ENCODE measurements at places on chromosomes 16 and 17.

DNA sequence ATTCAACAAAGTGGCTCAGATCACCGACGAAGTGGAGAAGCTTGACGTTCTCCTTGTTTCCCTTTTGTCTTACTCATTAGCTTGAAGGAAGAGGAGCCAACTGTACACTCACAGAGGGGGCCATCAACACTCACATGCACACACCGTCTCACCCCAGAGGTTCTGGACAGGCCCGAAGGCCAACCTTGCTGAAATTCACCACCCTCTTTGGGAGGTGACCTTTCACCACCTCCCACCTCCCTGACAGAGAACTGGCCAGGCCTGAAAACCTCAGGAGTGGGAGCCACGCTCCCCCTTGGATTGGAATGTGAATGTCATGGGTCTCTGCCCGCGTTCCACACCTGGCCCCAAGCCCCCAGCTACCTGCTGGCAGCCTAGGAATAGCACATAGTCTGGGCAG is 2.0 kb downstream of the DCXR start:
- DNase-seq: no peak

- DNase-seq: no peak
Observed at GRCh38 chr16:841455-842060, 41.0 kb upstream of the GNG13 start.

- DNase-seq: no peak
Observed at GRCh38 chr16:23062524-23062923, 86.7 kb downstream of the USP31 start.

- no peak for DNase-seq
Observed at GRCh38 chr17:44768505-44769142, 9.8 kb downstream of the ADAM11 start.

- DNase-seq: no peak
Observed at GRCh38 chr16:81457326-81458133, 12.9 kb downstream of the CMIP start.

DNA sequence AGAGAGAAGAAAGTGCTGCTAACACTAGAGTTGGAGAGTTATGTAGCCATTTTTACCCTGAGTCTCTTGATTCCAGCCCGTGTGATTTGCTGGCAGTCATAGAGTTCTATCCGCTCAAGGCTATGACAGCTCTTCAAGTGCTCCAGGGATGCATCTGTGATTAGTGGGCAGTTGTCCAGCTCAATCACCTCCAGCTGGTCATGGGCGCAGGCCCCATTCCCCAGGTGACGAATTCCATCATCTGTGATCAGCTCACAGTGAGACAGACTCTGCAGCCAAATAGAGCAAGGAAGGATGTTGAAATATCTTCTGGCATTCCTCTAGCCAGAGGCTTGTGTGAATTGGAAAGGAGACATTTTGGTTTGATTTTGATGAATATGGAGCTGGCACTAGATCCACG is 38.4 kb upstream of the STAC2 start:
- DNase-seq: no peak

DNA sequence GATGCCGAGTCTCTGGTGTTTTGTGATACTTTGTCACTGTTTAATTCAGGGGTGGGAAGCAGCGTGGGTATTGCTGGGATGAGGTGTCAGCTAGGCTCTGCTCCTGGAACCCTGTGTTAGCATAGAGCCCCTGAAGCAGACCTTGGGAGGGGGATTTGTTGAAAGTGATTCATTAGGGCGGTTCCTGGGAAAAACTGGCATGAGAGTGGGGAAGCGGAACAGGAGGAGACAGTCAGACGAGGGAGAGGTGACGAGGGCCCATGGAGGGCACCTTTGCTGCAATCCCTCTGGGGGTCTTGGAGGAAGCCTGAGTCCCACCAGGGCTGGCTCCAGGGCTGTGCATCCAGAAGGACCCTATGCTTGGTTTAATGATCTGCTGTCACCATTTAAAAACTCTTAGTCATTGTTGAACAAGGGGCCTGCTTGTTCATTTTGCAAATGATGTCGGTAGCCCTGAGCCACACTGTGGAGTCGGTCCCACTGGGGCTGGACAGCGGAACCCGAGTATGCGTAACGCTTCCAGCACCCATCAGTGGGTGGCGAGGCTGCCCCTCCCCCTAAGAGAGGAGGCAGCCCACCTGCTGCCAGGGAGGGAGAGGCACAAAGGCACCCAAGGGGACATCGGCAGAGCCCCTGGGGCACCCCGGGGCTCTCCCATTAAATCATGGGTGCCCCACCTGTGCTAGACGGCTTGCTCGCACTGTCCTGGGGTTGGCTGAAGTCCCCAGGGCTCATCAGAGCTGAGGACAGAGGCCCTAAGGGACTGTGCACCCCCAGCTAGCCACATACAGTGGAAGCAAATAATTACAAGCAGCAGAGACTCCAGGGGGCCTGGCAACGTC is 35.4 kb downstream of the WFDC1 start:
- DNase-seq: no peak

- no peak for DNase-seq
Observed at GRCh38 chr17:47414612-47415011, 90.9 kb downstream of the EFCAB13 start.

DNA sequence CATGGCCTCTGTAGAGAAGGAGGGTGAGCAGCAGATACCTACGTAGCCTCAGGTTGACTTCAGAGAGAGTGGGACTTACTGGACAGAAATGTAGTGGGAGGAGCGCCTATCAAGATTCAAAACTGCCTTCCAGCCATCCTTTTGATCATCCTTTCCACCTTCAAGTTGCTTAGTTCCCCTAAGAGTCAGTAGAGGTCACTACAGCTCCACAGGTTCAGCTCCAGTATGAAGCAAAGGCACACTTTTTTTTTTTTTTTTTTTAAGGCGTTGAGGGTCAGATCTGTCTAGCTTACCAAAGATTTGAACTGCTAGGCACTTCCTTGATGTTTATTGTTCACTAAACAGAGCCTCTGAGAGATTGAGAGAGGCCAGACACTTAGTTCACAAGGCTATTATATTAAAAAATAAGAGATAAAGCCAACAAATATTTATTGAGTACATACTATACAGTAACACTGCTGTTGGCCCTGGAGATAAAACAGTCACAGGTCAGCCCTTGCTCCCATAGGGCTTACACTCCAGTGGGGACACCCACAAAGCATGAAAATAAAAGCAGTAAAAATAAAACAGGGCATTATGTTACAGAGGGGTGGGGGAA is 3.1 kb downstream of the RNF227 start:
- no peak for DNase-seq

DNA sequence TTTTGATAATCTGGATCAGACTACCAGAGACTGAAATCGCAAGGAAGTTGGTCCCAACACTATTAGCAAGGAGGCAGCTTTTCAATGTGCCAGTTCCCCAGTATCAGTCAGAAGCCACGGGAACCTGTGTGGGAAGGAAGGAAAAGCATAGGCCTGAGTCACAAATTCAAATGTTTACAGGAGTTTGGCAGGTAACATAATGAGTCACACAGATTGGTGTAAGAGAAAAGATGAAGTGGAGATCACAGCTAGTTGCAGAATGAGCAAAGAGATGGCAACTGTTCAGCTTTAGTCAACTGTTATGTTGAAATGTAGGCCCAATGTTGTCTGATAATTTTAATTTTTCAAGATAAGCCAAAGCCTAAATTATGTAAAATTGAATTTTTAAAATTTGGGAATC is 28.1 kb upstream of the ITGA2B start:
- no peak for DNase-seq

DNA sequence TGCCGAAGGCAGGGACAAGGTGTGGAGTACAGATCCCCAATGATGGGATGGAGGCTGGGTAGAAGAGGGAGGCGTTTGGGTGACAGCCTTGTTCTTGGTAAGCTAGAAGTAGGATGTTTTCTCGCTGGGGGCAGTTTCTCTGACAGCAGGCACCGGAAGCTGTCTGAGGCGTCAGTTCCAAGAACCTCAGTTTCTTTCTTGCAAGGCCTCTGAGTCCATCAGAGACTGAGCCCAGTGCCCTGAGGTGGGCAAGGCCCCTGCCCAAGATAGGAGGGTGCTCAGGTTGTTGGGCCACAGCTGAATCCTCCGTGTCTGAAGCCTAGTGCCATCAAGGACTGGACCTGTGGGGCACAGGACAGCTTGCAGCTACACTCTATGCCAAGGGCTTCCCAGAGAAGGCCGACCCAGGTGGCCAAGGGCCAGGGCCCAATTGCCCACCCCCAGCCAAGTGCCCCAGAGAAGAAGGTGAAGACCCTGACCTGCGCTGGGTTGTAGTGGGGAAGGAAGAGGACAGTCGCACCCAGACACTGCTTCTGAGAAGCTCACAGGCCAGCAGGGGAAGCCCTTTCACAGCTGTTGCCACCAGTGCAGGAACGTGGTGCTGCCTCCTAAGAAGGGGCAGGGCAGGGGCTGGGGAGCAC is 13.1 kb downstream of the CYB5D2 start:
- DNase-seq: no peak

GRCh38 chr17:18004884-18005305 is 32.2 kb downstream of the DRC3 start:
- no peak for DNase-seq

GRCh38 chr17:65559804-65560627 is 1.4 kb downstream of the AXIN2 start:
- no peak for DNase-seq

DNA sequence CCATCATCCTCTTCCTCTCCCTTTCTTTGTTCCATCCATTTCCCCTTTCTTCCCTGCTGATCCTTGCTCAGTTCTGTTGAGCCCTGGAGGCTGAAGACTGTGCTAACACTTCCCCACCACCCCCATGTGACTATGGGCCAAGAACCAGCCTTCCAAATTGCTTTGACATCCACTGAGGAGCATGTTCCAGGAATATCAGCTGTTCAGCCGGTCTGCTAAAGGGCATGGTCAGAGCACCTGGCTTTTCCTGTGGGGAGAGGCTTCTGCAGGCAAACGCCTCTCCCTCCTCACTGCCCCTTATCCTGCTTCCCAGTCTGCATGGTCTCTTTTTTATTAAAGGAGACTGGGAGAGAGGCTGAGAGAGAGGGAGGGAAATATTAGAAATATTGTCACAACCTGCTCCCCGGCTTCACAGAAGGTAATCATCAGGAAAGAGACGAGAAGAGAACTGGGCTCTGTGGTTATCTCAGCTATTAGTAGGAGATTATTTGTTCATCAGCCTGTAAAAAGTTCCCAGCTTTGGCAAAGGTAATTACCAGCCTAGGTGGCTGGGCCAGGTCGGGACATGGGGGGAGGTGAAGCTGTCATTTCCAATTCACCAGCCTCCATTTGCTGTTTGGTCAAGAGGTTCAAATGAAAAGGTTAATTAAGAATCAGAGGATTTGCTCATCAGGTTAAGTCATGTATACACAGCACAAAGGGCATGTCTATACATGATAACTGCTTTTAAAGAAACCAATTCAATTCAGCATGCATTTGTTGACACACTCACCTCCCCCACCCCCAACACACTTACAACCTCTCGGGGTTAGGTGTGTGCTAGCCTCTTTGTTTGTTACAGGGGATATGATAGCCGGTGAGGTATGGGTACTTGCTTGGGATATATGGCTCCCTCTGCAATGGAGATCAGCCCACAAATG is 83.7 kb upstream of the CRHR1 start:
- DNase-seq: no peak

- DNase-seq: no peak
Observed at GRCh38 chr16:65895906-65896305, 470.6 kb upstream of the CDH5 start.

DNA sequence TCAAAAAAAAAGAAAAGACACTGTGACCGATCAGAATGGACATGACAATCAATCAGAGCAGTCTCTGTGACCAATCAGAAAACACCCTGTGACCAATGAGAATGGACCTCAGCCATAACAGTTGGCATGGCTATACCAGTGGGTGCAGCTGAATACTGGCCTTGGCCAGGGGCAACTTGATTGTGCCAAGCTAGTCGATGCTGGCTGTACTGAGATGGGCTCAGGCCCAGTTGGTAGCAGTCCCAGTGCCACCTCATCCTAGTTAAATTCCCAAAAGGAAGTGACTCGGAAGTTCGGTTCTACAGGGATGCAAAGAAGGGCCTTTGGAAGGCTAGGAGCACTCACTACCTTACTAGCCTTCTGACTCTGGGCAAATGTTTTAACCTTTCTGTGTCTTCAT is 37.2 kb upstream of the BCO1 start:
- DNase-seq: no peak

- no peak for DNase-seq
Observed at GRCh38 chr17:81522491-81523401, 5.4 kb upstream of the FSCN2 start.

- no peak for DNase-seq
Observed at GRCh38 chr17:74552037-74552436, 6.1 kb upstream of the CD300C start.

GRCh38 chr17:58694302-58694701 is 1.9 kb downstream of the RAD51C start:
- DNase-seq: no peak

DNA sequence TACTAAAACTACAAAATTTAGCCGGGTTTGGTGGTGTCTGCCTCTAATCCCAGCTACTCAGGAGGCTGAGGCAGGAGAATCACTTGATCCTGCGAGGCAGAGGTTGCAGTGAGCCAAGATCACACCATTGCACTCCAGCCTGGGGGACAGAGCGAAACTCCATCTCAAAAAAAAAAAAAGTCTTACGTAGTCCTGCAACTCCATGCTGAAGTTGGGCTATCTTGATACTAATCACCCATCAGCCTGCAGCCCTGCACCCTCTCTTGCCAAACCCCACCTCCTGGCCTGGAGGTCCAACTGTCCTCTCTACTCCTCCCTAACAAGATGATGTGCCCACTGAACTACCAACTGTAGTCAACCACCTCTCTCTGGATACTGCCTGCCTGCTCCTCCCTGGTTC is 4.8 kb downstream of the TMEM170A start:
- no peak for DNase-seq

GRCh38 chr16:86072328-86073102 is 173.6 kb downstream of the IRF8 start:
- DNase-seq: no peak

DNA sequence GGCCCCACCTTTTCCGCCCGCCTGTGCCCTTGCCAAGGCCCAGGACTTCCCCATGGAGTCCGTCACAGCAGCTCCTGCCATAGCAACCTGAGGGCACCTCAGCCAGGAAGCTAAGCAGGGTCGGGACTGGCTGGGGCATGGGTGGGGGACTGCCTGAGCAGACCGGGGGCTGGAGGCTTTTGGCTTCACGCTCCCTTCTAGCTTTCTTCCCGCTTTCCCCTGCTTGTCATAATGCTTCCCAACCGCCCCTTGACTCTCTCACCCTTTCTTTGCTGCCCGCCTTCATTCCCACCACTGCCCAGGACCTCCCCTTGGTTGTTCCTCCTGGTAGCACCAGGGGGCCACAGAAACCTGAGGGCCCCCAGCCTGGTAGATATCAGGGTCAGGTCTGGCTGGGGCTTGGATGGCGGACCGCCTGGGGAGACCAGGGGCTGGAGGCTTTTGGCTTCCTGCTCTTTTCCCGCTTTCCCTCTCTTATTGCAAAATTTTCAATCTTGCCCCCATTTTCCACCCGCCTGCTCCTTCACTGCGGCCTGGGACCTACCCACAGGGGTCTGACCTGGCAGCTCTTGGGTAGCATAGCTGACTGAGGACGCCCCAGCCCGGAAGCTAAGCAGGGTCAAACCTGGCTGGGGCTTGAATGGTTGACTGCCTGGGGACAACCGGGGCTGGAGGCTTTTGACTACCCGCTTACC is 2287.7 kb downstream of the TP53TG3F start:
- DNase-seq: no peak
